ENCODE measurements at places on chromosomes 12 and 14.

DNA sequence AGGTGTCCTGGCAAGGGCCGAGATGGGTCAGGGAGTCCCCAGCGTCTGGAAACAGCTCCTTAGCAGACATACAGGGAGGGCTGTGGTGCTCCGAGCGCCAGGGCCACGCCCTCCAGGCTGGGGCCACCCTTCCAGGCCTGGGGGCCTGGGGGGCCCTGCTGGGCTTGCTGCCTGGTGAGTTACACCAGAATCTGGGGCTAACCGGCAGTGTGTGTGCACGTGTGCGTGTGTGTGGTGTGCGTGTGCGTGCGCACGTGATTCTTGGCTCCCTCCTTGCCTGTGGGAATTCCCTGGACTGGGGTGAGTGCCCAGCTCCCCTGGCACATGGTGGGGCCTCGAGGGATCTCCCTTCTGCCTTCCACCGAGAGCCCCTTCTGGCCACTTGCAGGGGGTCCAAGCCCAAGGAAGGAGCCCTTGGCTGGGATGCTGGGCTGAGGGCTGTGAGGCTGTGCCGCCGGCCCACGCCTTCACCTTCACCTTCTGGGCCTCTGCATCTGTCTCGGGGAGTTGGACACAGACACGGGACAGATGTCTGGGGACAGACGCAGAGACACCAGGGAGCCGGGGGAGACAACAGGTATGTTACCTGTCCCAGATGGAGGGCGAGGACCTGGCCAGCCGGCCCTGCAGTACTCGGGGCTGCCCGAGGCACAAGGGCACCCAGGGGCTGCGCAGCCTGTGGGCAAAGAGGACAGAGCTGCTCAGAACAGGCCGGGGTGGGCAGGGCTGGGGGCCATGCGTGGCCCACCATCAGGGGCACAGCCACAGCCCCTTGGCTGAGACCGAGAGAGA is 37.2 kb downstream of the BEGAIN start:
- no peak for DNase-seq

DNA sequence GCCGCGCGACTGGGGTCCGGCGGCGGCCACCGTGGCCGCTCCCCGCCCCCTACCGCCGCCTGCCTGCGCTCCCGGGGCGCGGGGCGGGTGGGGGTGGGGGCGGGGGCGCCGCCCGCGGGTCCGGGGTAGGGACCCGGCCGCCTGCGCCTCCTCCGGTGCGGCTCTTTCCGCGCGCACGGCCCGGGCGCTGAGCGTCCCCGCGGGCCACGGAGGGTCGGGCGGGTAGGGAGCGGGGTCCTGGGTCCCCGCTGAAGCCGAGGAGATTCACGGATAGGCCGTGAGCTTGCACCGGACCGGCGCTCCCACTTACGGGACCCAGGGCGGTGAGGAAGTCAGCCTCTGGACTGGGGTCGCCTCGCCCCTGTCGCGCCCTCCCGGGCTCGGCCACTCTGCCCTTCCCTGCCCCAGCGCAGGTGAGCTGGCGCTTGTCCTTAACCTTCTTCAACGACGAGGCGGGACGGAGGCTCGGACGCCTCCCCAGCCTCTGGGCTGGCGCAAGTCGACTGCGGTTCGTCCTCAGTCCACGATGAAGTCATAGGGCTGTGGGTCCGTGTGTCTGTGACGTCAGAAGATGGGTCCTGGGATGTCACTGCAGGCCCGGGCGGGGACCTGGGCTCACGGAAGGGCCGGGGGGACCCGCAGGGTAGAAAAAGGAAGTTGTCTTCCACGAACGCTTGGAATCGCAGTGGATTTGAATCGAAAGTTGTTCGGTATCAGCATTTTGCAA is 514 bp downstream of the FBXO34 start:
- peak; percentile 61 for DNase-seq

DNA sequence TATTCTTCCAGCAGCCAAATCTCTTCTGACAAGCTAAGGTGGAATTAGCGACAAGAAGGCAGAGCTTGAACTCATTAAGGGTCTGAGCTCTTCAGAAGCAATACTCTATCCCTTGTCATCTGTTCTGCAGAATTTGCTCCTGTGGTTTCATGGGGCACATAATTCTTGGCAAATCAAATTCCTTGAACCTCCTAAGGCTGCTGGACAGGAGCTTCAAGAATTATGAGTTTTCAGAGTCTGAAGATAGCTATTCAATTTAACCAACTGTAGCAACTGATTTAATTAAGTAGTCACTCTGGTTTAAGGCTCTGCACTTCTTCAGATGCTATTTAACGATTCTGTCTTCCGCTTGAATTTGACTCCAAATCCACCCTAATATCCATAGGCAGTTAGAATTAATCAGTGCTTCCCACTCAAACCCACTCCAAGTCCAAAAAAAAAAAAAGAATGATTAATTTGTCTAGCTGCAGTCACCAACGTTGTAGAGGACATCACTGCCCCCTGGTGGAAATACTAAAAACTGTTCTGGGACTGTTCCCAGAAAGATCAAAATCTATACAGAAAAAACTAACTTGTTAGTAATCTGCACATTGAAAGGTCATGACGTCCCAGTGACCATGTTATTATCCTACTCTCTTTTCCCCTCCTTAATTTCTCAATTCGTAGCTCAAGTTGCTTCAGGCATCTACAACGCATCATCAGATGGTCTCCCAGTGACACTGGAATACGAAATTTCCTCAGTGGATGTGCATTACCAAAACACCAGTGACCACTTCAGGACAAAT is 169.9 kb downstream of the KIF21A start:
- DNase-seq, result peak; percentile 22

DNA sequence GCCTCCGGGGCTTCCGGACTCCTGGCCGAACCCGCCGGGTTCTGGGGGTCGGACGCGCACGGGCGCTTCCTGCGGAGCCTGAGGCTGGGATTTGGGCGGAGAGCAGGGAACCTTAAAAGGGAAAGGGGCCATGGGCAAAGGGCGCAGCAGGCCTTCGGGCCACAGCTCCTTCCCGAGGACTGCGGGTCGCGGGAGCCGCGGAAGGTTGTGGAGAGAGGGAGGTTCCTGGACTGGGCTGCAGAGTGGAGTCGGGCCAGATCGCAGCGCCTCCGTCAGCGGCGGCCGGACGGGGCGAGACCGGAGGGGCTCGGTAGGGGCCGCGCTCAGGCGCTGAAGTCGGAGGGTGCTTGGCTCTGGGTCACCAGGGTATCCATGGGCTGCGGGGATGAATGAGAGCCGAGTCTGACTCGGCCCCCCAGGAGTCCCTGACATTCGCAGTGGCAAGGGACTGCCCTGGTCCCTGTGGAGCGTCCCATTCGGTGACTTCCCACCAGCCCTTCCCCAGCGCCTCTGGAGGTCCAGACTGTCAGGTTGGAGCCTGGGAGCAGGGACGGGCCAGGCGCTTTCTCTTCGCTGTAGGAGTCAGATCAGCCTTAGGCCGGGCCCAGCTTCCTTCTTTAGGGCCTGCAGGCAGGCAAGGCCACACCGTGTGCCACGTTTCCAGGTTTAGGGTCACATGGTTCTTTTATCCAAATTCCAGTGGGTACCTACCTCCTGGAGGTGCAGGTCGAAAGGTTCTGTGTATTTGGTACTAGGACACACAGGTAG is 938 bp upstream of the SLC25A29 start:
- DNase-seq, result no peak

GRCh38 chr12:75087654-75088053 is 122.0 kb downstream of the KCNC2 start:
- DNase-seq, result no peak

GRCh38 chr12:49965836-49966235 is 4.2 kb downstream of the AQP5 start:
- DNase-seq, result no peak

DNA sequence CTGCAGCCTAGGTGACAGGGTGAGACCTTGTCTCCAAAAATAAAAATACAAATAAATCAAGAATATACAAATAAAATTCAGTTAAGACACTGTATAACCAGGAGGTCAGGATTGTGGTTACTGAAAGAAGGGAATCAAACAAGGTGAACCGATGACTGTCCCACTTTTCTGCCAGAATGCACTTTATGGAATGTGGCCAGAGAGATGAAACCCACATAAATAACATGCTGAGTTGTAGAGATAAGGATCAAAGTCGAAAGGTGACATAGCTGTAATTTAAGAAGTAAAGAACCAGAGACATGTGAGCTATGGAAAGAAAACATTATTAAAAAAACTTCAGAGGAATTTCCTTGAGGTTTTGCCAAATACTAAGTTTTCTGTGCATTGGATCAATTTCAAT is 1098.2 kb upstream of the USP15 start:
- no peak for DNase-seq

GRCh38 chr12:2796187-2796666 is 1.5 kb downstream of the FKBP4 start:
- DNase-seq, result no peak

DNA sequence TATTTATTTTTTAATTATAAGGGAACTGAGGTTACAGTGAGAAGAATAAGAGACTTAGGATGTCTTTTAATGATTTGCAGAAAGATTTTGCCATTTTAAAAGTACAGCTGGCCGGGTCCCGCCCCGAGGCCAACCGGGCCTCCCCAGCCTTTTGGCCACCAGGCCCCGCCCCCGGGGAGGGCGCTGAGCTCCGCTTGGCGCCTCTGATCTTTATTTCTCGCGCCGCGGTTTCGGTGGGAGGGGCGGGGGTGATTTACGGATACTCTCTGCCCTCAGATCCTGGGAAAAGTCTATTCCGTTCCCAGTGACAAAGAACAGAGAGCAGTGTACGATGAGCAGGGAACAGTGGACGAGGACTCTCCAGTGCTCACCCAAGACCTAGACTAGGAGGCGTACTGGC is 17.7 kb downstream of the ZFYVE26 start:
- DNase-seq, result no peak

GRCh38 chr12:93243689-93244513 is 133.8 kb upstream of the NUDT4 start:
- DNase-seq, result peak; percentile 20

- no peak for DNase-seq
These were observed at the start of gene BCL2L2 for GRCh38 chr14:23306412-23307145. Gene BCL2L2, plus strand, starts transcription at chr14:23306833. Its CDS starts 935 bp downstream, at chr14:23307768.

- no peak for DNase-seq
These were observed 174.9 kb downstream of the FOXN3 start for GRCh38 chr14:89241934-89242651.

GRCh38 chr14:68235011-68235410 is 415.4 kb downstream of the RAD51B start:
- no peak for DNase-seq

Data from stimulated activated naive CD8-positive, alpha-beta T cell treated with anti-CD3 and anti-CD28 coated beads, Interleukin-15, amount 100 ng/mL, for 72 hours (primary cell).